ENCODE measurements at places on chromosomes 12 and 14. TPM values are rescaled to one million over a fixed set of nuclear protein-coding genes. Genes with fewer than 3 reads are reported as not detected.

Gene TAS2R10
- 1.6 TPM for total RNA-seq

Gene EEA1
- total RNA-seq: 23.4 TPM

Gene ARMH4
- total RNA-seq: 5.4 TPM

Gene GTF2H3
- total RNA-seq: 23.3 TPM

Gene PPP4R4
- total RNA-seq: 7.2 TPM

Gene SERPINA5
- 4.3 TPM for total RNA-seq

Gene TAS2R46
- total RNA-seq: 4.6 TPM

Gene KRT72
- not detected for total RNA-seq

Gene PCED1B
- total RNA-seq: 6.2 TPM

Gene TAS2R50
- 4.0 TPM for total RNA-seq

Gene LHX5
- total RNA-seq: not detected

Gene TGFB3
- total RNA-seq: 24.0 TPM

Gene E2F7
- total RNA-seq: not detected

Gene RASSF9
- 2.9 TPM for total RNA-seq

Gene TOMM20L
- not detected for total RNA-seq

Gene TNS2
- 65.4 TPM for total RNA-seq

Gene SOAT2
- total RNA-seq: not detected

Gene TBC1D30
- total RNA-seq: 16.4 TPM

Gene CEBPE
- 0.32 TPM for total RNA-seq

Gene DICER1
- 126 TPM for total RNA-seq

Gene NUP107
- total RNA-seq: 62.6 TPM

Gene DPY19L2
- total RNA-seq: 8.8 TPM

Gene DENR
- 30.7 TPM for total RNA-seq

Gene DBX2
- total RNA-seq: 0.73 TPM

Gene SMCO2
- not detected for total RNA-seq

Measured in breast epithelium (tissue), 4 donors.